Stimulated activated CD4-positive, alpha-beta T cell treated with anti-CD3 and anti-CD28 coated beads, TNF-alpha, amount 100 ng/mL, for 4 hours (primary cell): ENCODE measurements at places on chromosomes 1 and 21.

DNA sequence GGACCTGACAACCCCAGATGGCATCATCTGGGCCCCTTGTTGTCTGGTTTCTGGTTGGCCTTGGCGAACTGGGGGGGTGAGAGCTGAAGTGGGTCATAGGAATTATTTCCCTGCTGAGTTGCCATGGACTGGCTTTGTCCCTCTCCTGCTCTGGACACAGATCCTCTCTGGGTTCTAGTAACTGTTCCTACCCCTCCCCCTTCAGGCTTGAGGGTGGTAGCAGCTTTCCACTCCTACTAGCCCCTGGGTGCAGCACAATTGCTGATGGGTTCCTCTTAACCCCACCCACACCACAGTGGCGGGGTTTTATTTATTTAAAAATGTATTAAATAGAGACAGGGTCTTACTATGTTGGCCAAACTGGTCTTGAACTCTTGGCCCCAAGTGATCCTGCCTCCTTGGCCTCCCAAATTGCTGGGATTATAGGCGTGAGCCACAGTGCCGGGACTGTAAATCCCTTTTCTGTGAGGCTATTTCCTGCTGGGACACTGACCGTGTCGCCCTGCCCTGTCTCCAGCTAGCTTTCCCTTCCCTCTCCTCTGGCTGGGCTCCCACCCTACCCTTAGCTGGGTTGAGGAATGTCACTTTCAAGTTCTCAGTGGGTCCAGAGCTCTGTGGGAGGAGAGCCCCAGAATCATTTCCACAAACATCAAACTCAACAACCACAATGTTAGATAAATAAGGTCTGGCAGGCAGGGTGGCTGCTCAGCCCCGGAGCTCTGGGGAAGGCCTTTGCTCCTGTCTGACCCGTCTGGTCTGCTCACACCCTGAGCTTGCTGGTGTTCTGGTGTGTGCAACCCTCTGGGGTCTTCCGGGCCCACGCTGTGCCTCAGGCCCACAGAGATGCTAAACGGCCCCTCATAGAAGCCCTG lies 112.7 kb upstream of the WNT4 start:
- no peak for DNase-seq

- DNase-seq = no peak
Measured at GRCh38 chr1:8152731-8153702, 126.9 kb upstream of the ERRFI1 start.

DNA sequence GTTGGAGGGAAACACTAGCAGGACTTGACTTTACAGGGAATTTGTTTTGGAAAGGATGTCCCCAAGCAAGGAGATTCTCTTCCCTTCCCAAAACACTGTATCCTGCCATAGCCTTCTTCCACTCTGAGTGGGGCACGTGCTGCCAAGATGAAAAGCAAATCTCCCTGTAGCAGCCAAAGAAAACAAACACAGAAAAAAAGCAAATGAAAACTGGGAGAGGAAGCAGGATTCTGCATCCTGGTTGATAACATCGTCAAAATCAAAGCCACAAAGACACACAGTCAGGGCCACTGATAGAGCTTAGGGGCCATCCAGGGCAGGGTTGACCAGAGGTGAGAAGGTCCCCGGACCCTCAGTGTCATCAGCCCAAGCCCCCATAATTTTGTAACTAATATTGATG lies 16.0 kb upstream of the MTARC2 start:
- DNase-seq = no peak

GRCh38 chr1:93095804-93096585 lies 16.9 kb downstream of the MTF2 start:
- no peak for DNase-seq

DNA sequence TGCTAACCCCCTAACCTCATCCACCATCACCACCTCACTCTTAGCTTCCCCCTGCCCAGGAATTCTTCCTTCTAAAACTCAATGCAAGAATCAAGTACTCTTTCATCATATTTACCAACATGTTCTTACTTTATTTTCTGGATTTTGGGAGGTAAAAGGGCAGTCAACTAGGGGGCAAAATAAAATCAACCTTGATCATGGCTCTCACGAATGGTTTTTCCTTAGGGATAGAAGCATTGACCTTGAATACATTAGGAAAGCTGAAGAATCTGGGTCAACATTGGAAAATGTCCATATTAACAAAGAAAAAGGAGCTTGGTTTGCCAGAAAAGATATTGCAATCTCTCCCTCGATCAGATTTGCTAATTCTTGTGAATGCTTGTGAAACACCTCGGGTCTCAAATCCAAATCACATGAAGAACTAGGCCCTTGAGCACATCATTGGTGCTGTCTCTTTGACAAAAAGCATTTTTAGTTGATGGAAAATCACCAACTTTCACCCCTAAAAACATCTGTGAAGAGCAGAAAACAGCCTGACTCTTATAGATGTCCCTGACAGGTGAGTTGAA lies 58.9 kb downstream of the ZC3H11B start:
- DNase-seq = no peak

GRCh38 chr1:26401891-26402290 lies 8.7 kb upstream of the LIN28A start:
- no peak for DNase-seq

DNA sequence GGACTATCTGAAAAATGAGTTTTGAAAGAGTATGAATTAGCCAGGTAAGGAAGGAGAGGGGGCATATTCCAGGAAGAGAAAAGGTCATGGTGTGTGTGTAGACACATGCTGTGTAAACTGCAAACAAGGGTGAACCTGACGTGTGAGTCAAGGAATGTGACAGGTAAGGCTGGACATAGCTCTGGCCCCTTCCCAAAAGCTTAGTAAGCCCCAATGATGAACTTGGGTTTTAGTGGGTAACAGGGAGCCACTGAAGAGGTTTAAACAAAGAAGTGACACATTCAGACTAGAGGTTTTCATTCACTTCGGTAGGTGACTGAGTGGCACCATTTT lies 36.7 kb downstream of the EGLN1 start:
- no peak for DNase-seq

GRCh38 chr1:25861316-25862286 lies 2.3 kb upstream of the AUNIP start:
- DNase-seq = no peak

DNA sequence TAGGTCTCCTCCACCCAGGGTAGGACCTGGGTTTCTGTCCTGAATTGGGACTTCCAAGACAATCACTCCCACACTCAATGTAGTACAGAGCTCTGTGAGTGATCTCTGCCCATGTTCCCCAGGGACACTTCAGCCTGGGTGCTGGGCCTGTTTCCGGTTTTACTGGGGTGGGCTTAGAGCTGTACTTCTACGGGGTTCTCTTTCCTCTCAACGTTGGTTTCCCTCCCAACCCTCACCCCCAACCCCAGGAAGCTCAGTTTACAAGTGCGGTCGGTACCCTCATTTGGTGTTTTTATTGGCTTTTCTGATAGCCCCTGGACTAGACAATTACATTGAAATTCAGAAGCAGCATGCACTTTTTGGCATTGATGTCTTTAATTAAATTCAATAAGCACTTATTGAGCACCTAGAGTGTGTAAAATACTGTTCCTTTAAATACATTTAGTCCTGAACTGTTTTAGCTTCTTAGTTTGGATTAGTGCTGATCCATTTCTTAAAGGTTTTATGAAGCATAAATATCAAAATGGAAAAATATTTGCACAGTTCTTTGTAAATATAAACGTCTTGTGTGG lies 542 bp upstream of the XPR1 start:
- DNase-seq = no peak

DNA sequence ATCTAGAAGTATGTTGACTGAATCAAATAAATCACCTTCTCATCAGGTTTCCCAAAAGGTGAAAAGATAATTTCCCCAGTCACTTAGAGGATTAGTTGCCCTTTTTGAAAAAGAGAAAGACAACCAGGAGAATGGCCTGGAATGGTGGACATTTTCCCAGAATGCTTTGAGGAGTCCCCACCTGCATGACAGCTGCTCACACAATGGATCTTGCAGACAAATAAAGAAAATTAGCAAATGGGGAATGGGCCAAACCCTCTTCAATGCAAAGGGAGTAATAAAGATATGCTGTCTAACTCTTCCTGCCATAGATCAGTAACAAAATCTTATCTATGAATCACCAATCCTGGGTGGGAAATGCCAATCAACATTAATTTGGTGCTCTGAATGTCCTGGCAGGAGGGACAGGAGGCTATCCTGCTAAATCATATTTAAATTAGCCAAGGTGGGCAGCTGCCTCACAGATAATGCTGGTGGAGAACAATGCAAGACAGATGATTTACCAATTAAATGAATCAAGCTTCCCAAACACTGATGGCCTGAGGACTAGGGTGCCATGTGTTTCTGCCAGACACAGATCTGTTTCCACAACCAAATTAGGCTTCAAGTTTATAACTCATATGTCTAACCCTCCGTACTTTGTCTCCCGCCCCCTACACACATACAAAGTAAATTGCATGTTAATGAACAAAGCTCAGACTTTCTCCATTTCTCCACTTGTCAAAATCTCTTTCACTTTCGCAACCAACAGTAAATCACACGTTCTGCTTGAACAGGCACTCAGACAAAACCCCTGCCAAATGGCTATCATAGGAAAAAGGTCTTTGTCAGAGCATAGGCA lies 488.0 kb upstream of the PLXNA2 start:
- no peak for DNase-seq
